ENCODE measurements at places on chromosomes 1 and 21. TPM values are rescaled to one million over a fixed set of nuclear protein-coding genes. Genes with fewer than 3 reads are reported as not detected.

The GNG4 gene
- 0.78 TPM for total RNA-seq

The CR1 gene
- total RNA-seq: not detected

The CFHR3 gene
- total RNA-seq: not detected

The ADCY10 gene
- 1.2 TPM for total RNA-seq

The SLC44A3 gene
- not detected for total RNA-seq

The OPRD1 gene
- total RNA-seq: 0.16 TPM

The NOL9 gene
- total RNA-seq: 13.2 TPM

The KRTAP20-1 gene
- total RNA-seq: not detected

The SERINC2 gene
- total RNA-seq: 27.8 TPM

The SPRR3 gene
- total RNA-seq: not detected

The RHEX gene
- not detected for total RNA-seq

The LCE6A gene
- not detected for total RNA-seq

The F3 gene
- total RNA-seq: 11.8 TPM

The ZNF593OS gene
- not detected for total RNA-seq

The CELA3A gene
- 0.56 TPM for total RNA-seq

The CFAP74 gene
- not detected for total RNA-seq

The ZNF648 gene
- not detected for total RNA-seq

The CNST gene
- 7.9 TPM for total RNA-seq

The RAB3B gene
- 3.9 TPM for total RNA-seq

The TXNIP gene
- 61.0 TPM for total RNA-seq

The NR5A2 gene
- total RNA-seq: 4.7 TPM

The TCHH gene
- total RNA-seq: not detected

The MUL1 gene
- total RNA-seq: 32.7 TPM

The CDC73 gene
- 17.3 TPM for total RNA-seq

Measured in epithelial cell of alveolus of lung (primary cell).